ENCODE measurements at places on chromosomes 3 and 15. TPM values are rescaled to one million over a fixed set of nuclear protein-coding genes. Genes with fewer than 3 reads are reported as not detected.

DNA sequence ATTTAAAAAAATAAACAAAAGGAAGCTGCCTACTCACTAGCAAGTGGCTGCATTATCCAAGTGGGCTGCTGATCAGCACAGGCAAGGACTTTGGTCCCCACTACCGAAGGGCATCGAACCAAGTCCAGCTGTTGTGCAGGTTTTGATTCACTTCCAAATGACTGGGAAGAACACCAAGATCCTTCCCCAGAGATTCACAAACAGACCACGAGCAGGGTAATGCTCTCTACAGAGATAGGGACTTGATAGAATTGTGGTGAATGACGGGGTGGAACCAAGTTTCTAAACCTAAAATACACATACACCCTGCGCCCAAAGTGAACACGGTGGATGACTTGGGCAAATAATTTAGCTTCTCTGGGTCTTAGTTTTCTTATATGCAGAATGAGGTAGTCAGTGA is 203.7 kb upstream of the ICE2 start:
- no peaks in the 10 kb centered on the region for H3K27me3 ChIP-seq
- H3K27ac ChIP-seq, result no peak overlapping the region
- H3K4me1 ChIP-seq, result peaks cover 4% of the 10 kb centered on the region

DNA sequence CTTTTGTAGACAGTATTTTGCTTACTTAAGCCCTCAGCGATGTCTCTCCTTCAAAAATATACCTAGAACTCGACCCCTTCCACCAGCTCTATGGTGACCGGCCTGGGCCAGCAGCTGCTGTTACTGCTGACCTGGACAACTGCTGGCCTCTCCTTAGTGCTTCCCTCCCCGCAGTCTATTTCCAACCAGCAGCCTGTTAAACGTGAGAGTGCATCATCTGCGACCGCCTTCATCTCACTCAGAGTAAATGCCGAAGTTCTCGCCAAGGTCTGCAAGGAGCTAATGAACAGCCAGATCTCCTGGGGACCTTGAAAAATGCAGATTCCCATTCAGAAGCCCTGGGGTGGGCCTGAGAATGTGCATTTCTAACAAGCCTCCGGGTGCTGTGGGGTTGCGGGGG is 86.7 kb downstream of the RPLP1 start:
- no peaks in the 10 kb centered on the region for H3K36me3 ChIP-seq
- no peak overlapping the region for H3K27ac ChIP-seq
- H3K4me3 ChIP-seq, result no peak overlapping the region
- no peaks in the 10 kb centered on the region for H3K27me3 ChIP-seq
- no peak for DNase-seq

- H3K27ac ChIP-seq, result no peak overlapping the region
- H3K4me1 ChIP-seq, result no peaks in the 10 kb centered on the region
- DNase-seq, result no peak
- no peaks in the 10 kb centered on the region for H3K27me3 ChIP-seq
- no peak overlapping the region for H3K4me3 ChIP-seq
These were observed 343.9 kb downstream of the ZBTB20 start for GRCh38 chr3:114803042-114803695.

TGM4 gene
- not detected for total RNA-seq

DNA sequence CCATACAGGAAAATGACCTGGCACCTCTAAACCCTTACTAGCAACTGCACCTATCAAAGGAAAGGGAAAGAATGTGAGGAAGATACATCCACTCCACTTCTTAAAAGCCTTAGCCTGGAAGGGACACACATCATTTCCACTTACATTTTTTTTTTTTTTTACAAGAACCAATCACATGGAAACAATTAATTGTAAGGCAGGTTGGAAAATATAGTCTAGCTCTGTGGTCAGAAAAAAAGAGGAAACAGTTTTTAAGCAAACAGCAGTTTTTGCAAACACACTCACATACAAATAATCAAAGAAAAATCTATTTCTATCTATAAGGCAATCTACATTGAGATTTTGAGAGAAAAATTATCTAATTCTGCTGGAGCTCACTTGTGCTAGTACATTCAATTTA is 98.9 kb upstream of the SPRED1 start:
- no peak overlapping the region for H3K27ac ChIP-seq
- no peaks in the 10 kb centered on the region for H3K27me3 ChIP-seq
- no peak for DNase-seq
- H3K4me3 ChIP-seq, result no peak overlapping the region
- H3K4me1 ChIP-seq, result no peaks in the 10 kb centered on the region

MEF2A gene
- 85.9 TPM for total RNA-seq

DNA sequence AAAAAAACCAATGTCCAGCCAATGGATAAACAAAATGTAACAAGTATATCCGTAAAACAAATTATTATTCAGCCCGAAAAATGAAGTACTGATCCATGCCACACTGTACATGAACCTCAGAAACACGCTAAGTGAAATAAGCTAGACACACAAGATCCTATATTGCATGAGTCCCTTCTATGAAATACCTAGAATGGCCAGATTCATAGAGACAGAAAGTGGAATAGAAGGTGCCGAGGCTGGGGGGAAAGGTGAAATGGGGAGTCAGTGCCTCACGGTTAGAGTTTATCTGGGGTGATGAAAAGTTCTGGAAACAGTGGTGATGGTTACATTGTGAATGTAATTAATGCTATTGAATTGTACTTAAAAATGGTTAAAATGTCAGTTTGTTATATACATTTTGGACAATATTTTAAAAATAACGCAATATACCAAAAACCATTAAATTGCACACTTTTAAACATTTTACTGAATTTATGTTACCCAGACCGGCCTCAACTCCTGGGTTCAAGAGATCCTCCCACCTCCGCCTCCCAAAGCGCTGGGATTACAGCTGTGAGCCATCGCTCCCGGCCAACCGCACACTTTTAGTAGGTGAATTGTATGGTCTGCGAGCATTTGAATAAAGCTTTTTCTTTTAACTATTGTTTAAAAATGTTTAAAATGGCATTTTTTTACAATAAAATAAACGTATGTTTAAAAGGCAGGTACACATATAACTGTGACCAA is 2.1 kb downstream of the RNF168 start:
- H3K4me1 ChIP-seq, result no peaks in the 10 kb centered on the region
- H3K27me3 ChIP-seq, result no peaks in the 10 kb centered on the region
- peak overlapping the region; percentile 91 for H3K27ac ChIP-seq
- no peaks in the 10 kb centered on the region for H3K36me3 ChIP-seq
- peak overlapping the region; percentile 77 for H3K4me3 ChIP-seq

GRCh38 chr3:4722103-4722502 is 229.0 kb downstream of the ITPR1 start:
- peak overlapping the region; percentile 70 for H3K27ac ChIP-seq
- no peaks in the 10 kb centered on the region for H3K36me3 ChIP-seq
- no peaks in the 10 kb centered on the region for H3K27me3 ChIP-seq
- H3K4me3 ChIP-seq, result no peak overlapping the region
- peaks cover 5% of the 10 kb centered on the region for H3K4me1 ChIP-seq

GRCh38 chr3:113514265-113514769 is 639 bp downstream of the SPICE1 start:
- DNase-seq, result no peak
- H3K27me3 ChIP-seq, result no peaks in the 10 kb centered on the region
- no peaks in the 10 kb centered on the region for H3K36me3 ChIP-seq
- H3K27ac ChIP-seq, result peak overlapping the region; percentile 85
- H3K4me1 ChIP-seq, result no peaks in the 10 kb centered on the region

DNA sequence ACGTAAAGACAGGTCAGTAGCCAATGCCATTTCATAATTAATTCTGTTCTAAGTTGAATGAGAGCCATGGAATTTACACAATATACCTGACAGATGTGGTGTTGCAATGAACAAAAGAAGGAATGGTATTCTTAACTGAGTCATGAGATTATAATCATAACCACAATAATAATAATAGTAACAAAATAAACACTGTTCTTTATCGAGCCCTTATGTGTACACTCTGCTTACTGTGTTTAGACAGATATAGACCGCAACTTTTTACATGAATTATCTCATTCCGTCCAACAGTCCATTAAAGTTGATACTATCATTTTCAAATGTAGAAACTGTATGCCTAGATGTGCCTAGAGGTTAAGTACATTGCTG is 28.2 kb upstream of the SCAANT1 start:
- no peaks in the 10 kb centered on the region for H3K36me3 ChIP-seq
- H3K27me3 ChIP-seq, result no peaks in the 10 kb centered on the region
- no peak for DNase-seq
- H3K4me1 ChIP-seq, result no peaks in the 10 kb centered on the region
- no peak overlapping the region for H3K27ac ChIP-seq

DNA sequence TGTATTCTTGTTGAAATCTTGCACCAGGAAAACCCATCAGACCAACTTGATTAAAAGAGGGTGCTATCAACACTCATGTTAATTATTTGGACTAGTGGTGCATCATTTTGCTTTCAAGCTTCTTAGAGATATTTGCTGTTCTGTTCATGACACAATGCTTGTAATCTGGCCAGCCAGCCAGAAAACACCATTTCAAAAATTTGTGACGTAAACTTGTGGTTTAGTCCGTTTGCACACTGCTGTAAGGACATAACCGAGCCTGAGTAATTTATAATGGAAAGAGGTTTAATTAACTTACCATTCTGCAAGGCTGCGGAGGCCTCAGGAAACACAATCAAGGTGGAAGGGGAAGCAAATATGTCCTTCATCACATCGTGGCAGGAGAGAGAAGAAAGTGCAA is 374.3 kb upstream of the TGFBR2 start:
- H3K27me3 ChIP-seq, result no peaks in the 10 kb centered on the region
- peak overlapping the region; percentile 47 for H3K27ac ChIP-seq
- H3K36me3 ChIP-seq, result no peaks in the 10 kb centered on the region
- peak; percentile 23 for DNase-seq
- H3K4me1 ChIP-seq, result no peaks in the 10 kb centered on the region
- no peak overlapping the region for H3K4me3 ChIP-seq
